ENCODE measurements at places on chromosomes 11 and 22.

DNA sequence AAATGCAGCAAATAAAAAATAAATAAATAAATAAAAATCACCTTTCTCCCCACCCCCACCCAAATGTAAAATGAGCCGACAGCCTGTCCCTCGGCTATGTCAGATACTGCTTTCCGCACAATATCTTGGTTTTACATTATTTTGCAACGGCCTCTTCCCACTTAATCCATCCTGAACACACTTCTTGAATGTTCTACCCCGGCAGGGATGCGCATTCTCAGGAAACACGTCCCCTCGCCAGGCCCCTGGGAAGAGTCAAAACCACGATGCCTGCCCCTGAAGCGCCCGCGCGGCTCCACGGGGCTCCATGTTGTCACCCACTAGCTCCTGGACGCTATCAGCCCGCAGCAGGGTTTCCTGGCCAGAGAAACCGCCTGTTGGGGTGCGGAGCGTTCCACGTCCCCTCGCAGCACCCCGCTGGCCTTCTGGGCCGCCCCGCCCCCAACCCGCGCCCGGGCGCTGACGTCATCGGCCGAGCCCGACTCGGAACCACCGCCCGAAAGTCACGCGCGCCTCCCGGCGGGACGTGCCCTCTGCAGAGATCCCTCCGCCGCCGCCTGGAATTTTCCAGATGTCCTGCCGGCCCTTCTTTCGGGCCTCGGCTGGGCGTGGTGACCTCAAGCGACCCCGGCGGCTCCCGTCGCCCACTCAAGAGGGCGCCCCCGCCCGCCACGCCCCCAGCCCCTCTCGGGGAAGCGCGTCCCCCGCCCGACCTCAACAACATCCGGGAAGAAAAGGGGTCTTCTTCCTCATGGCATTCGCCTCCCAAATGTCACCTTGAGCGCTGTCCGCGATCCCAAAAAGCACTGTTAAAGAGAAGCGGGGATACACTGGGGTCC lies 585 bp upstream of the NEAT1 start:
- peak; percentile 98 for DNase-seq

- no peak for DNase-seq
These were observed 12.4 kb downstream of the NLRP14 start for GRCh38 chr11:7032692-7033091.

DNA sequence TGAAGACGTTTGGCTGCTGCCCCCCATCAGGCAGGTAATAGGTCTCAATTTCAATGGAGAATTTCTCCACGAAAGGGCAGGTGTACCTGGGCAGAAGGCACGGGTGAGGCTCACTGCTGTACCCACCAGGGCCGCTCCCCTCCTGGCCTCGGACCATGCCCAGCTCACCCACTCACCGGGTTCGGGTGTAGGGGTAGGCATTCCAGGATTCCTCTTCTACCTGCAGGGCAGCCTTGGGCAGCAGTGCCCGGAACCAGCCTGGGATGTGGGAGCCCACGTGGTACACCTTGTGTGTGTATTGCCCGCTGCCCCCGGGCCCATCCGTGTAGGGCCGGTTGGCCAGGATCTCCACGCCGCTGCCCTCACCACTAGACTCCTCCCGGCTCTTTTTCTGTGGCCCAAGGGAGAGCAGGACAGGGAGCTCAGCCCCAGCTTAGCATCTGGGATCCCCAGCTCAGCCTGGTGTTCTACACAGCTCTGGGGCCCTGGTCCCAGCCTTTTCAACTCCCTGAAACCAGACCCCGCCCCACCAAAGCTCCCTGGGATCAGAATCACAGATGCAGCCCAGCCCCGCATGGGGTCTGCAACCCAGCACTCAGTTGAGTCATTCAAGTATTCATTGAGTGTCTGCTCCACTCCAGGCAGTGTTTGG lies 2.7 kb downstream of the PITPNM1 start:
- DNase-seq = no peak

GRCh38 chr11:118046051-118046963 lies 30.6 kb upstream of the TMPRSS4 start:
- DNase-seq = no peak

- no peak for DNase-seq
These were observed 132.5 kb downstream of the CACNA1I start for GRCh38 chr22:39703091-39703490.

DNA sequence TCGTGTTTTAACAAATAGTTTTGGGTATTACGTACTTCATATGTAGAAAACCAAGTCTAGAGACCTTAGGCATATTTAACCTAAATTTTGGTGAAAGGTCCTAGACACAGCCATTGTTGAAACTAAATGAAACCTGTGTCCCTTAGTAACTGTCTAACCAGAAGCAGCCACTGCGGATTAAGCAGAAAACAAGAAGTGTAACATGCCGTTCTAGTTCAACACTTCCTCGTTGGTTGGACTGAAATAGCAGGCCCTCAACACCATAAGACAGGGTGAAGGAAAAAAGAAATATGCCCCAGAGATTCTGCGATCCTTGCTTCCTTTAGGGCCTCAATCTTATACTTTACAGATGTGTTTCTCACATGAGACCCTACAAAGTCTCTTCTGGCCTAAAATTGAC lies 2.0 kb downstream of the NAA40 start:
- DNase-seq = no peak

DNA sequence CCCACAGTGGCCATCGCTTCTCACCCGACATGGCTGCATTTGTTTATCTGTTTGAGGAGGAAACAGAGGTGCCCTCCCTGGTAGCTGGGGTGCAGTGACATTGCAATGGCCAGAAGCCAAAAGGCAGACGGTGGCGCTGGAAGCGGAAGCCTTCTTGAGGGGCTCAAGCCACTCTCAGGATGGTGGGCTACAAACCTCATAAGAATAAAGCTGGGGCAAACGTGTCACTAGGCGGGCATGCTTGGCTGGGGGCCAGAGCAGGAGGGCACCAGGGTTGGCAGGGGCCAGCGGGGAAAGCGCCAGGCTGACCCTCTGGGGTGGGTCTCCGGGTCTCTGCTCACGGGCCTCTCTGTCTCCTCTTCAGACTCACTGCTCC lies 12.6 kb downstream of the TNNT3 start:
- DNase-seq = no peak

- peak; percentile 89 for DNase-seq
These were observed 53.6 kb downstream of the BCR start for GRCh38 chr22:23233752-23234408.

GRCh38 chr22:47063606-47064005 lies 301.2 kb downstream of the TBC1D22A start:
- DNase-seq = no peak

GRCh38 chr11:7892059-7892699 lies 38.9 kb downstream of the OR10A6 start:
- peak; percentile 80 for DNase-seq

- DNase-seq = no peak
These were observed 30.3 kb downstream of the SAMM50 start for GRCh38 chr22:43985532-43985931.

- DNase-seq = no peak
These were observed at the start of gene GP1BB for GRCh38 chr22:19723232-19723982. TSS of gene GP1BB (plus strand) at chr22:19723539. CDS start at chr22:19723570, 31 bp downstream.

- no peak for DNase-seq
These were observed 22.5 kb upstream of the ALG8 start for GRCh38 chr11:78161962-78162371.

GRCh38 chr22:49491221-49491635 lies 336.4 kb downstream of the BRD1 start:
- no peak for DNase-seq
